ENCODE measurements at places on chromosomes 4 and X.
A peak's percentile ranks its signal among the peaks of the same experiment; 100 is the strongest.

DNA sequence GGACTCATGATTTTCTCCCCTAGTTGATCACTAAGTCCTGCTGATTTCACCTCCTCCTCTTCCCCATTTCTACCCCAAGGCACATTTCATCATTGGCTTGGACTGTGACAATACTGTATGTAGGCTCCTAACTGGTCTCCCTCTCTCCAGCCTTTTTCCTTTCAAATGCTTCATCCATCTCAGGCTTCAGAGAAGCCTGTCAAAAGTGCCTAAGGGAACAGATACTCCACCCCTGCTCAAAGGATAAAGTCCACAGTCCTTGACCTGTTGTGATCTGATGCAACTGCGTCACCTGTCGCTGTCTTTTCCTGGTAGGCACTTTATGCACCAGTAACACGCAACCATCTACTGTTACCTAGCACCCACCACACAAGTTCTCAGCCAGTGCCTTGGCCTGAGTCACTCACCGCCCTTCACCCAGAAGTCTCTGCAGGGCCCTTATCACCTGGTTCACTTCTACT lies 12.8 kb downstream of the SCARB2 start:
- peak; percentile 56 for DNase-seq

DNA sequence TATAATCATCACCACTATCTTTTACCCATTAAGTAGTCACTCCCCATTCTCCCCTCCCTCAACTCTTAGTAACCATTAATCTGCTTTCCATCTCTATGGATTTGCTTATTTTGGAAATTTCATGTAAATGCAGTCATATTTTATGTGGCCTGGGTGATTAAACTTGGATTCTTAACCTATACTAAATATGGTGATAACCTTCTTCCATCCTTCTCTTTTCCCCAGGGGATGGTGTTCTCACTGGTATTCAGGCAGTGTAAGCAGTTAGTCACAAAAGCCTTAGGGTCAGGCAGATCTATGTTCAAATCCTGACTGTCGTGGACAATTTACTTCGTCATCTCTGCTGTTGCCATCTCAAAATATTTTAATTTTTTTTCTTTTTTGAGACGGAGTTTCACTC lies 29.6 kb downstream of the RAB40AL start:
- DNase-seq, result no peak

DNA sequence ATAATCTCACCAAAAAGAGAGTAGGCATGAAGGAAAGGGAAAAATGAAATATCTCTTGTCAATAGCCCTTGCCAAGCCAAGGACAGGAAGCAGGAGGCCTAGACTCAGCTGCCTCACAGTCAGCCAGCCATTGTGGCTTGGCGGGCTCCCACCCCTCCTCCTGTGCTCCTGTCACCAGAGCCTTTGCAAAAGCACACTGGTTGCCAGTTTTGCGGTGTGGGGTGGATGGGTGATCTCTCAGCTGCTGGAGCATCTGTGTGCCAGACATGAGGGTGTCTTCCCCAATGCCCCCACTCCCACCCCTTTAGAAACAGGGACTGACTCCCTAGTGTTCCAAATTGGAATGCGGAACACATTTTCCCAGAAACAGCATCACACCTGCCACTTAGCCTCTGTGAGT lies 26.1 kb downstream of the ARHGEF6 start:
- DNase-seq, result peak; percentile 32

- DNase-seq, result peak; percentile 51
These were observed 661 bp downstream of the SPIN4 start for GRCh38 chrX:63350465-63350877.

GRCh38 chrX:122046226-122046625 lies 998.8 kb downstream of the GLUD2 start:
- no peak for DNase-seq

DNA sequence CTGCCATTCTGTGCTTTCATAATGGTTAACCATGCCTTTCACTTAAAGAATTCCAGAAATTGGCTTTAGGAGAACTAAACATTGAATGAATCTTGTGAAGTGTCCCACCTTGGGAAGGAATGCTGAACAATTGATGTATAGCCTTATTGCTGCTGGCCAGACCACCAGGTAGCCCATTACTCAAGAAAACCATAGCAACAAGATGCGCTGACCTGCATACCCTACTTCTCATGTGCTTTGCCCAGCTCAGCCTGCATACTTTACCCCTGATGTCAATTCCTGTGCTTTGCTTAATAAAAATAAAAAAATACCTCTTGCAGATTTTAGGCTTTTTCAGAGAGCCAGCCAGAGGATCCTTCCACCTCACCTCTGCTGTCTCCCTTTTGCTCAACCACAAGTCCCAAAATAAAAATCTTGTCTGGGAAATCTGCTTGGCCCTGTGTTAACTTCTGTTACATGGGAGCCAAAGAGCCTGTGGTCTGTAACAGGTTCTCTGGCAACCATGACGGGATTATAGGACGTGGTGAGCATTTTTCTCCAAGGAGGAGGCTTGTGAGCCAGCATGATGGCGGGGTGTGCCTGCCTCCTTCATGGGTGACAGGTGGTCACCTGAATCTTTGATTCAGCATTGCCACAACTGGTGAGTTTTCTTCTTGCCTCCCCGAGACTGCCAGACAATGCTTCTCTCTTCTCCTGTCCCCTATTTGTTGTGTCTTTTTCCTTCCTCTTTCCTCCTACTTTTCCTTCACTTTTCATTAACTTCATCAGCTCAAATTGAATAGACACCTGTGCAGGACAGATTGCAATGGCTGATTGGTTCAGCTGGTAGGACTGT lies 106.8 kb downstream of the ARSJ start:
- no peak for DNase-seq

- no peak for DNase-seq
These were observed 45.4 kb upstream of the GAB1 start for GRCh38 chr4:143291314-143291713.

GRCh38 chr4:78784236-78784865 lies 8.2 kb downstream of the BMP2K start:
- DNase-seq, result no peak

DNA sequence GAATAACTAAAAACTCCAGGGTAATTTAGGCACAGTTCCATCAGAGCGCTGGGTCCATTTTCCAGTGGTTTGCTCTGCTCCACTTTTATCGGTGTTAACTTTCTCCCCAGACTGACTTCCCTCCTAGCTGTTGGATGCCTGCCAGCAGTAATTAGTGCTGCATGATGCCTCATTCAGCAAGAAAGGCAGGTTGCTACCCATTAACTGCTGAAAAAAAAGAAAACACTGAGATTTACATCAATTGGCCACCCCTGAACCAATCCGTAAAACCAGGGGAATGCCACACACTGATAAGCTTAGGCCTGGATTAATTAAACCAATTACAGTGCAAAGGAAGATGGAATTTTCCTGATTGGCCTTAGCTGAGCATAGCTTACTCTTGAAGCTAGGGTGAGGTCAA lies 182.4 kb upstream of the CXXC4 start:
- peak; percentile 33 for DNase-seq

DNA sequence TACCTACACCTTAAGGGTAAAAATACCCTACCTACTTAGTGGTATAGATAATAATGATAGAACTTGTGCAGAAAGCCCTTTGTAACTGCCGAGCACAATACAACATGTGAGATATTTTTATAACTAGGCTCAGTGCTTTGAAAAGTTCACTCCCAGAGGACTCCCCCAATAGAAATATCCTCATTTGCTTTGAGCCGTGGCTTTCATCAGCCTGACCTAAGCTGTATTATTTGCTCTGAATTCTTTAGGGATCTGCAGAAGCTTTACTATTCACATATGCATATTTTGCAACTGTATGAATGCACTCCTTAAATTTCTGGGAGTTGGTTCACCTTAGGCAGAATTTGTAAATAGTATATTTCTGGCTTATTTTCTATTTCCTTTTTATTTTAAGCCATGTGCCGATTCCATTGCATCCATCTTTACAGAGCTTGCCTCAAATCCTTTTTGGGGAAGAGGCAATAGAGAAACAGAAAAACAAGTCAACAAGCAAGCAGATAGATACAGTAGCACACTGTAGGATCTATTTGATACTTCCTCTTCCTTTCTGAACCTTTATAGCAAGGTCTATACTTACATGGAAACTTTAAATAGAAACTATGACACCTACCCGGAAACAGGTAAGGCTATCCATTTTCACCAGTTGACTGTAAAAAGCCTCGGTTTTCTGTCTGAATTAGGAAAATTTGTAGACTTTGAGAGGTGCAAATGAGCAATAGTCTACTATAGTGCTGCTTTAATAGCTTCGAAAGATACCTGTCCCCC lies 242.5 kb upstream of the VCX3A start:
- DNase-seq, result no peak

DNA sequence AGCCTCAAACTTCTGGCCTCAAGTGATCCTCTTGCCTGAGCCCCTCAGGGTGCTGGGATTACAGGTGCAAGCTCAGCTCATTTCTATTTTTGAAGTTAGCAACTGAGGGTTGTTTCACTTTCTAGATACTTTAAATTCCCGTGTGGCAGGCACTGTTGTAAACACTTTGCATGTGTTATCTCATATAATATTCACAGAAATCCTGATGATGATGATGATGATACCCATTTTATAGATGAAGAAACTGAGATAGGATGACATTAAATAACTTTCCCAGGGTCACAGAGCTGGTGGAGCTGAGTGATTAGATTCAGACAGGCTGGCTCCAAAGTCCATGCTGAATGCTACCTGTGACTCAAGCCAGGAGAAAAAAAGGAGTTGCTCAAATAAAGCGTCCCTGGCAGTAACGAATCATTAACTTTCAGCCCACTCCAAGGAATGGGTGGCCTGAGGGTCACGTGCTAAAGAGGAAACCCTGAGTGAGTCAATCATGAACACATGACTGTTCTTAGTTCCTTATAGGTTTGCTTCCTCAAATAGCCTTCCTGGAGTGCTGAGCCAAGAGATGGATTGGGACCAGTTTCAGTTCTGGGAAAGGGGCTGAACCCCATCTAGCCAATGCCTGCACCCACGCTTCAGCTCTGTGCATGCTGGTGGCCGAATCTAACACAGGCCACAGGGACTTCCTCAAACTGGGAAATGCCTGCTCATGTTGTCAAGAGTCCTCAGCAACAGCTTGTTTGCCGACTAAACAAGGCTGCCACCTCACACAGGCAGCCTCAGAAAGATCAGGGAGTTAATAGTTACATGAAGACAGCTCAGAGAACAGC lies 52.8 kb downstream of the RBM47 start:
- peak; percentile 58 for DNase-seq

GRCh38 chr4:961351-962230 lies 11.8 kb downstream of the DGKQ start:
- peak; percentile 40 for DNase-seq

DNA sequence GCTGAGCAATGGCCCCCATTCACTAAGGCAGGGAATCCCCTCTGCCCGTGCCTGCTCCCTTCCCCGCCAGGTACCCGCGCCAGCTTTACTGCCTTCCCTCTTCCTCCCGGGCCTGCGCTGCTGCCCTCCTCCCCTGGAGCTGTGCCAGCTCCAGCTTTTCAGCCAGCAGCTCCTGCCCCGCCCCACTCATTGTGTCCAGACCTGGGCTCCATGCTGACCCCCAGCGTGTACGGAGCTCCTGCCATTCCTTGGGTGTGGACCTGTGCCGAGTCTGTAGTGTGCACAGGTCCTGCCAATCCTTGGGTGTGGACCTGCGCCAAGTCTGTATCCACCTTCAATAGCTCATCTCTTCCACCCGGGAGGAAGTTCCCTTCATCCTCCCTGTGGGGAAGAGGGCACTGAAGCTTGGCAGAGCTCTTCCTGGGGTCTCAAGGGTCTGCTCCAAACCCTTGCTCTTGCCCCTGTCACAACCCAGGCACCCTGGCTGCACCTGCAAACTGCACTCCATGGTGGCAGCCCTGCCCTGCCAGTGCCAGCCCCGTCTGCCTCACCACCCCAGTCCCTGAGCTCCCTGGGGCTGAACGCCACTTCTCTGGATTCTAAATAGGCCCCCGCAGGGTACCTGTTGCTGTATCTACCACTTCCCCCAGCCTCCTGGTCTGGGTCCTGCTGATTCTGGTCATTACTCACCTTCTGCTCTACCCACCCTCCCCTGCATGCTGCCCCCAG lies 63.9 kb downstream of the TRMT44 start:
- peak; percentile 46 for DNase-seq

DNA sequence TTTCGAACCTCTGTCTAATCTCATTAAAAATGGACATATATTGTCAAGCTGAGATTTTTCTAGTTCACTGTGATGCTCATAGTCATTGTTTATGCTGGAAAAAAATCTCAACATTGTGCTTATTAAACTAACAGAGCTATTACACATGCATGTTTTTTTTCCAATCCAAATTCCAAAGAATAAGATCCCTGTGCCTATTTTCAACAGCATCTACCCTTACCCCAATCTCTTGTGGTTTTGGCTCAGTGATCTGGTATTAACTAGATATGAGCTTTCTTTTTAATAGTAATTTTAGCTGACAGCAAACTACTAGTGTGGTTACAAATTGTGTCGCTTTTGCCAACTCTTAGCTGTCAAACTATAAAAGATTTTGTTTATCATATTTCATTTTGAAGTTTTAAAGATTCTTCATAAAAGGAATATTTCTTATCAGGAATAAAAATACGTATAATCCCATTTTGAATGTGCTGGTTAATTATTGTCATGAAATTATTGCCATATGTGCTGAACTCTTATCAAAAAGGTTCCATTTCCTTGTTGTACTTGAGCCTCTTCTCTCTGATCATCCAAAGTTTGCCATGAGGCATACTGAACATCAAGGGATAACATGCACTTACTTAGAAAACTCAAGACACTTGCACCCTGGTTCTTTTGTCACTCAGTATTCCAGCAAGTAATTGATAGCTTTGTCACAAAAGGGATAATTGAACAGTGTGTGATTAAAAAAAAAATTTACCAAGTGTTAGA lies 241.2 kb downstream of the ARHGAP24 start:
- no peak for DNase-seq

- DNase-seq, result no peak
These were observed 12.5 kb upstream of the FAM13A start for GRCh38 chr4:89069481-89069880.
